ENCODE measurements at places on chromosomes 5 and 9.

GRCh38 chr9:106797299-106797698 is 65.7 kb upstream of the ZNF462 start:
- no peak for DNase-seq

DNA sequence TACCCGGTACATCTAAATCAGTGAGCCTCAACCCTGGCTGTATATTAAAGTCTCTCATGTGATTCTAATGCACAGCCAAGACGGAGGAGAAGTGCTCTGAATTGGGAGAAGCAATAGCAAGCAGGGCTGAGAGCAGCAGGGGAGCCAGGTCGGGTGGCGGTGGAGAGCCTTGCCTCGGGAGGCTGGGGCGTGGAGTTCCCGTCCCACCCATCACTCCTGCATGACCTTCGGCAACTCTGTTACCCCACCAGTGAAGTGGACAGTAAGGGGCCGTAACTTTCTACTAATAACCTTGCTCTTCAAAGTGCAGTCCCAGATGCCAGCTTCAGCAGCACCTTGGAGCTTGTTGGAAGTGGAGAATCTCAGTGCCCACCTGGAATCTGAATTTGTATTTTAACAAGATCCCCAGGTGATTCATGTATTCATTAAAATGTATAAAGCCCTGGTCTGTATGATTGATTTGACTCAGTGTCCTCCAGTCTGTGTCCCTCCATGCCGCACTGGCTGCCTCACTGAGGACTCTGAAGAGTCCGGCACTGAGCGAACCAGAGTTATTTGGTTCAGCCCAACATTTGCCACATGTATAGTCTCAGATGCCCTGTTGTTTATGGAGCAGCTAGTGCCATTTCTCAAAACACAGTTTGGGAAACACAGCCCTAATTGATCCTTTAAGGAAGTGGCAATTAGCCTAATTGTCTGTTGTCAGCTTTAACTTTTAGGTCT is 6.5 kb downstream of the ERGIC1 start:
- no peak for DNase-seq

DNA sequence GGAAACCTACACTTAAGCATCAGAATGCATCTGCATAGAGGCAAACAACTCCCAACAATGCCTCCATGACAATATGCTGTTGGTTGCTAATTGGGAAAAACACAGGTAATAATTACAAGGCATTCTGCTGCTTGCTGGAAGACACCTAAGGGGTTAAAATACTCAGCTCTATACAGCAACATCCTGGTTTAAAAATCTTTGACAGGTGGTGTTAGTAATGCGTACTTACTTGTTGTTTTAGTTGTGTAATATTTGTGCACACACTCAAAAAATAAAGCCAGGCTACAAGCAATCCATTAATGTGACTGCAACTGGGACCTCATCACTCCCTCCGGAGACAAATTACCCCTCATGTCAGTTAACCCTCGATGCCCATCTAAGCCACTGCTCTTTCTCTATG is 126.3 kb upstream of the ELL2 start:
- no peak for DNase-seq

DNA sequence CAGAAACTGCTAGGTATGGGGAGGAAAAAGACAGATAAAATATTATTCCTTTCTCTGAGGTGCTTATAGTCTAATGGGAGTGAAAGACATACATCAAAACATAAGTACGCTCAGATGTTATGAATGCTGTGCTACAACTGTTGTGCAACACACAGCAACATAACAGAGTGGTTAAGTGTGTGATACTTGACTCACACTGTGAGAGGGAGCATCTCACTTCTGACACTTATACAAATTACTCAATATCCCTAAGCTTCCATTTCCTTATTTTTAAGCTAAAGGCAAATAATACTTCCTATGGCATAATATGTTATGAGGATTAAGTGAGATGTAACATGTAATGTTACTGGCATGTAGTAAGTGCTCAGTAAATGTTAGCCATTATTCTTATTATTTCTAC is 110.6 kb upstream of the FER start:
- no peak for DNase-seq

DNA sequence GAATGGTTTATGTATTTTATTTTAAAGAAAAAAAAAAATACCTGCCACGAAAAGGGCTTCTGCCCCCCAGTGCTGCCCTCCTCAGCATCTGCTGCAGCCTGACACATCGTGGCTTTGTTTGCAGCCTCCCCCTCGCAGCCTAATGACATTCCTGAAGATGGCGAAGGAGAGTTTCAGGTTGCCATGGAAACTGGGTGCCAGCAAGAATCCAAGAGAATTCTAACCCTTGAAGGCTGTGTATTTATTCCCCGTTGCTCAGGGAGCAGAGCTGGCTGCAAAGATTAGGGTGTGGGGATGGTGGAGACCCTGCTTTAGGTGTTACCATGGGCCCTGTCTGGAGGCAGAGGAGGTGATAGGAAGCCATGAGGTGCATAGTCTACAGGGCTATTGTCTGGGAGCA is 126.6 kb downstream of the NSG2 start:
- DNase-seq: no peak

DNA sequence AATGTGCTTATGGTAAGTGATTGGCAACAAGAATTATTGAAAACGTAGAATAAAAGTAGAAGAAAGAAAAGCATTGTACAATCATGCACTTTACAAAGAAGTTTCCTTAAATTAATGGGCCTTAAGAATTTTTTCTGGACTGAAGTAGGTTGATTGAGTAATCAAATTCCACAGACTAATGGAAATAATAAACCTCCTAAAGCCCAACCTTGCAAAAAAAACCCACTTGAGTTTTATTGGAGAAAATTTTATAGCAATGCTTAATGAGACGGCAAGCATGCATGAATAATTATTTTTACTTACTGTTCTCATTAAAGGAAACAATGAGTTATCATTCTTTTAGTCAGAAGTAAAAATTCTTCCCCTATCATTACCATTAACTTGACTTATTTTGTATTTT is 676.1 kb upstream of the C9orf72 start:
- no peak for DNase-seq

DNA sequence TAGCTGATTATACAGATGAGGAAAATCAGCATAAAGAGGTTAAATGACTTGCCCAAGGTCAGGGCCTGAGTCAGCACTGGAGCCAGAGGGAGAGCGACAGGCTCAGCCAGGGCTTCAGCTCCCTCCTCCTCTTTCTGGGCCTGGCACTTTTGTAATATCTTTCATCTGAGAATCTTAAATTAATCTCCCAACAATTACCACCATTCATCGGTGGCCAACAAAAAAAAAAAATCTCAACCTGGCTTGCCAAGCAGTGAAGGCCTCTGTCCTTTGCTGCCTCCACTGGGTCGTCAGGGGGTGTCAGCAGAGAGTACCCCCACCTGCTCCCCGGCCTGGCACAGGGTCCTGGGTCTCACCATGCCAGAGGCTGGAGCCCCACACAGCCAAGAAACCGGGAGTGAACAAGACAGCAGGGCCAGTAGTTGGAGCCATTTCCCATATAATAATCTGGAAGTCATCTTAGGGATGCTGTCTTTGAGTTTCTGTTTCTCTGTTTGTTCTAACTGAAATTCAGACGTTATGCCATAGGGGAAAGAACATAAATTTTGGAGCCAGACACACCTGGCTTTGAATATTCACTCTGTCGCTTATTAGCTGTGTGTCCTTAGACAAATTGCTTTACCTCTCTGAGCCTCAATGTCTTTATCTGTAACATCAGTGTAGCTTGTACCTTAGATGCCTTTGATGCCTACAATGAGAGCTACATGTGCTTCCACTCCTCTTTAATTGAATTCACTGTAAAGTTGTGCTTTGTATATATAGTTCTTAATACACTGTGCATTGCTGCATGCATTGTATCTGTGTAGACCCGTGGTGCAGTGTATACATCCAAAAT is 299.9 kb upstream of the MSX2 start:
- no peak for DNase-seq

- DNase-seq: no peak
These were observed 280.4 kb downstream of the TMEM167A start for GRCh38 chr5:82796643-82797416.

DNA sequence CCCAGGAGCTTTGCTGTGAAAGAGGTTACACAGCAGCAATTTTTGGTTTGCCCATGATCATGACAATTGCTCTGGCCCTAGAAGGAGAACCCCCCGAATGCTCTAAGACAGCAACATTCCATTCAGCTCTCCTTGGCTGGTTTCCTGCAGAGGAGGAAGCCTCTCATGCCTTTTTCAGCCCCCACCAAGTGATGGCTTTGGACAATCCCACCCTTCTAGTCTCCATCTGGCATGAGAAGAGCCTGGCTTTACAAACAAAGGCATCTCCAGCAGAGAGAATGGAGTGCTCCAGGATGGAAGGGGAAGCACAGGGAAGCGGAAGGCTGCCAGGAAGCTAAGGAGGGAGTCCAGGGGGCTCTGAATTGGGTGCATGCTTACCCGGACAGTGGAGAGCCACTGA is 98.4 kb downstream of the CRB2 start:
- no peak for DNase-seq

DNA sequence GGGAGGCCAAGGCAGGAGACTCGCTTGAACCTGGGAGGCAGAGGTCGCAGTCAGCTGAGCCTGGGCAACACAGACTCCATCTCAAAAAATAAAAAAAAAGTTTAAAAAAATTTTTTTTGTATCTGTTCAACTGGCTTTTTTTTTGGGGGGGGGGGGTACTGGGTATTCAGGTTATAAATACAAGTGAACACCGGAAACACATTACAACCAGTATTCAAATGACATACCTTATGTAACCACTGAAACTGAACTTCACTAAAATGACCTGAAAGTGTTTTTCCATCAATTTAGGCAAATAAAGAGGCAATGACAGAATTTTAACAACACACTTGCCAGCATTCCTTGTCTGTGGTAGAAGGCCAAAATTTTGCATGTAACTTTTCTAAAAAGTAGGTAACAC is 33.5 kb downstream of the STRBP start:
- no peak for DNase-seq

DNA sequence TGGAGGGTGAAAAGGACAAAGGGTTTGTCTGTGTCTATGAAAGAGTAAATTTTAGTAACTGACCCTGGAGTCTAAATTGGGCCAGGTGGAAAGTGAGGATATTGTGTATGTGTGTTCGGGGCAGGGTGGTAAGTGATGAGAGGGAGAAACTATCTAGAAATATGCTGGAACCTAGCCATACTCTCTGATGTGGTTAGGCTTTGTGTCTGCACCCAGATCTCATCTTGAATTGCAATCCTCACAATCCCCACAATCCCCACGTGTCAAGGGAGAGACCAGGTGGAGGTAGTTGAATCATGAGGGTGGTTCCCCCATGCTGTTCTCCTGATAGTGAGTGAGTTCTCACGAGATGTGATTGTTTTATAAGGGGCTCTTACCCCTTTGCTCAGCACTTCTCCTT is 60.6 kb downstream of the COMMD10 start:
- no peak for DNase-seq

- no peak for DNase-seq
These were observed 51.8 kb upstream of the FNIP1 start for GRCh38 chr5:131848662-131849061.

DNA sequence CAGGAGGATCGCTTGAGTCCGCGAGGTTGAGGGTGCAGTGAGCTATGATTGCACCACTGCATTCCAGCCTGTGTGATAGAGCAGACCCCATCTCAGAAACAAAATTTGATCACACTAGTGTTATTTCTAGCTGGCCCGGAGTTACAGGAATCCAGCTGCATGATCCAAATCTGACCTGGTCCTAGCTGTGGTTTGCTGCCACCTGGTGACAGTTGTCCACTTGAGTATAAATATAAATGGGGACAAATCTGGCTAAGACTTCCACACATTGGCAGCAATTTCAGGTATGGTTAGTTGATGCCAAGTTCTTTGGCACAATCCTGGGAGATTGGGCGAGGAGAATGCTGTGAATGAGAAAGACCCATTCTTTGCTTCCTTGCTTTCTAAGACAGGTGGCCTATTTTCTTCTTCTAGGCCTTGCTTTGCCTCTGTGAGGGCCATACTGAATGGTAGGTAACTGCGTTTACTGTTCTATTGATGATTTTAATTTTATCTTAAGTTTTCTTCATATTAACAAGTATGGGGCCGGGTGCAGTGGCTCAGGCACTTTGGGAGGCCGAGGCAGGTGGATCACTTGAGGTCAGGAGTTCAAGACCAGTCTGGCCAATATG is 35.4 kb downstream of the UBE2R2 start:
- DNase-seq: peak; percentile 22

DNA sequence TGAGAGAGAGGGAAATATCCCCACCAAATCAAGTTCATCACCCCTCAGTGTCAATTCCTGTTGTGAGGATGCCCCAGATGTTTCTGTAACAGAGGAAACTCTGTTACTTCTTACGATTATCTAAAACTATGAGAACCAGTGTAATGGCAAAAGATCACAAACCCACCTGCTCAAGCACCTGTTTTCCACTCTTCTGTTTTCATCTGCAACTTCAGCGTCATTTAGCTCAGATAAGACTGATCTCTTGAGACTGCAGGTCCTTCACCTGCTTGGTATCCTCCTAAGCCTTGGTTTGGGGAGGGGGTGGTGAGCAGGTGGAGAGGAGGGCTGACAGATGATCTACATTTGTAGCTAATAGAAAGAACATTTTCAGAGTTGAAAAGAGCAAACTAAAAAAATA is 229.3 kb downstream of the SLF1 start:
- no peak for DNase-seq

DNA sequence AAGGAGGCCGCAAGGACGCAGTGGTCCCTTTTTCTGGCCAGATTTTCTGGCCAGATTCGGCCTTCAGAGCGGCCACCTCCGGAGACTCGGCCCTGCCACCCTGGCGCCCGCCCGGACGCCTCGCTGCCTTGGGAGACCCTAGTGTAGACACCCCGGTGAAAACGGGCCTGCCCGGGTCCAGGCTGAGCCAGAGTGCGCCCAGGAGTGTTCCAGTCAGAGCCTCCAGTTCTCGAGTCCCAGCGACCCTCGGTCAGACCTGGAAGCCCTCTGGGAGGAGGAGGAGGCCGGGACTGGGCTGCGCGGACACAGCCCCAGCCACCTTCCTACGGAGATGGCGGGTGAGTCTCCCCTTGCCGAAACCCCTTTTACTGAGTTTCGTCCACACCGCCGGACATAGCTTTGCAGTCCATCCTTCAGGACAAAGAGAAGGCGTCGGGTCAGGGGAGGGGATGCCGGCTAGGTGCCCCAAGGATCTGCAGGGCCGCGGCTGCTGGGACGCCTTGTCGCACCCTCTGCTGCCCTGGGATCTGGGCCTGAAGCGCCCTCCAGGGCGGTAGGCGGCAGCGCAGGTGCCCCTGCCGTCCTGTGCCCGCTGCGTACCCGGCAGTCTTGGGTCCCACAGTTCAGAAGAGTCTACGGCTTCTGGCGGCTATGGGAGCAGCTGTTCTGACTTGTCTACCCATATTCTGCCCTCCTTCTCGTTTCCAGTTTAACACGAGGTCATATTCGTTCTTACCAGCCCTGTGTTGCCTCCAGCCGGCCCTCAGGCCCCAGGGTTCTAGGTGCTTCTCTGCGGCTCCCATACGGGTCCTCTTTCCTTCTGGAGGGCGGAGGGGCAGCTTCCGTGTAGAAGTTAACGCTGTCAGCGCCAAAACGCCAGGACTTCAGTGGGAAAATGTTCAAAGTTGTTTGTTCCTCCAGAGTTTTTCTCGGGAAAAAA is 1771.7 kb upstream of the CDH9 start:
- DNase-seq: no peak

DNA sequence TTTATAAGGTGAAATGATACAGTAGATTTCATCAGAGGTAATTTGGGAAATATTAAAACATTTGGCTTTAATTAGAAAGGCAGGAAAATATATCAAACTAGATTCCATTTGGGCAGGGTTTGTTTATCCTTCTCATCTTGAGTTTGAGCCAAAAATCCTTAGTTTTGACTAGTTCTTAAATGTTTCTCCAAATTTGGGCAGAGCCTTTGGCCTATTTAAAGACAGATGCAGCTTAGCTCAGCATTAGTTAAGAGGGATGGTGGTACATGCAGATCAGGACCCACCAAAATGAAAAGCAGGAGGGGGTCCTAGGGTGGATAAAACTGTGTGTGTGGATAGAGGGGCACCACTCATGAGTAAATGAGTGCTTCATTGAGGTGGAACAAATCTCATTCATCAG is 20.3 kb upstream of the ARRDC3 start:
- DNase-seq: no peak
